Adrenal gland (tissue), 19 donors: ENCODE measurements at places on chromosomes 2 and 18.

GRCh38 chr18:13629841-13630715 is 96.3 kb downstream of the FAM210A start:
- peak; percentile 78 for DNase-seq

DNA sequence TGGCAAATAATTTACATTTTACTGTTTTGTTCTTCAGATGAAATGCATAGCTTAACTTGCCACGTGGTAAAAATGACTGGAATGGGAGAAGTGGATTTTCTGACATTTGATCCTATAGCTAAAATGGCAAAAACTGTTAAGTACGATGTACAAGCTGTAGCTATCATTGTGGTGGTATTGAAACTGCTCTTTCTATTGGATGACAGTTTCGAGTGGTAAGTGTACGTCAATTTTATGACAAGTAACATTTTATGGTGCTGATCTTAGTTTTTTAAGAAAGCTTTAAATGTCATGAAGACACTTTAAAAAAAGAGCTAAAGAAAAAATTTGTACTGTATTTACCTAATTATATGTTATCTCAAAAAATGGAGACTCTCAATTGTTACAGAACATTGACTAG is 40.8 kb upstream of the GRHL1 start:
- DNase-seq: no peak

DNA sequence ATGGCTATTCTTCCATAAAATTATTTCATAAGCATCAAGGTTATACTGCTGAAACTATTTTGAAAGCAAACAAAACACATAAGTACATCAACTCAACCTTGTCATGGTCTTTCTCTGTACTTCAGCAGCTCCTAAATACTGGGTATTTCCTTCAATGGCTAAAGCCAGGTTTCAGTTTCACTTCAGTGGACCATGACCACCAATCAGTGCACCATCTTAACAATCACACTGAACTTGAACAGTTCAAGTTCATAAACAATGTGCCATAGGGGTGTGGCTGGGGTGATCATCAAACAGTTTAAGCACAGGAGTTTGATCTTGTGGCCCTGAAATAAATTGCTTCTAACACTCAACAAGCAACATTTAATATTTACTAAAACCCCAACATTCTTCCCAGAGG is 124.1 kb upstream of the FIGN start:
- no peak for DNase-seq

DNA sequence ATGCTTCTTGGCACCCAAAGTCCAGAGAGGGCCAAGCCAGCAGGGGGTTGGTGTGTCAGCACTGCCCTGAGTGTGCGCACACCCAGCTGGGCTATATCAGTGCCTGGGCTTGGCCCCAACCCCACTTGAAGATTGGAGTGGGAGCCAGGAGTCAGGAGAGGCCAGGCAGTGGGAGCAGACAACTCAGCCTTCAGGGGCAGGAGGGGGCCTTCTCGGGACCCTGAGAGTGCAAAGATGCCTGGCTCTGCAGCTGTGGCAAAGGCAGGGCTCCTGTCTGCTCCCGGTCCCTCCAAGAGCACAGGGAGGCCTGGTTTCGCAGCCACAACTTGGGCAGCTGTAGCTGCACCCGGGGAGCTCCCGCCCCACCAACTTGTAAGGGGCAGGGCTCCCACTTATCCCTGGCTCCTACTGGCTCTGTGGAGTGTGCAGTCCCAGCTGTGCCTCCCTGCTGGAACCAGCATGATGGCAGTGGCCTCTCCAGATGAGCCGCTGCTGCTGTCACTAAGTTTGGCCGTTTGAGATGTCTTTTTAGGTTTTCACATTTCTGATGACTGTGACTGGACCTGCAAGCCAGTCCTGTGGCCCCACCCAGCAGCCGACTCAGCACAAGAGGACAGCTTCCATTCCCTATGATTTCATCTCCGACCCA is 148.8 kb upstream of the HS6ST1 start:
- DNase-seq: peak; percentile 16

DNA sequence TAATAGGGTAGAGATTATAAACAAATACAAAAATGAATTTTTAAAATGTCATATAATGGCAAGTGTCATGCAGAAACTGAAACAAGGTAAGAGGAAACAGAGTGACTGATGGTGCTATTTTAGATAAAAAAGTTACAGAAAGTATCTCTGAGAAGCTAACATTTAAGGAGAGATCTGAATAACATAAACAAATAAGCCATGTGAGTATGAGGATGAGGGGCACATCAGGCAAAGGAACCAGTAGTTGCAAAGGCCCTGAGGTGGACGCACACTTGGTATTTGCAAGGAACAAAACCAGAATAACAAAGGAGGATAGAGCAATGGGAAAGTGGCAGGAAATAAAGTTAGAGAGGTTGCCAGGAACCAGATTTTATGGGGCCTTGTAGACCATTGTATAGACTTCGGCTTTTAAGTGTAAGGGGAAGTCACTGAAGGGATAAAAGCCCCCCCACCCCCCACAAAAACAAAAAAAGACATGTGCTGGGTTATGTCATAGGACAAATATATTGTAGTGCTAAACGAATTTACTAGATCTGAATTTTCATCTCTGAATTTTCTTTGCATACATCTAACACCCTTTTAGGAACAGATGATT is 159.2 kb downstream of the DTNB start:
- no peak for DNase-seq

GRCh38 chr18:78402966-78403365 is 576.7 kb upstream of the SALL3 start:
- no peak for DNase-seq

DNA sequence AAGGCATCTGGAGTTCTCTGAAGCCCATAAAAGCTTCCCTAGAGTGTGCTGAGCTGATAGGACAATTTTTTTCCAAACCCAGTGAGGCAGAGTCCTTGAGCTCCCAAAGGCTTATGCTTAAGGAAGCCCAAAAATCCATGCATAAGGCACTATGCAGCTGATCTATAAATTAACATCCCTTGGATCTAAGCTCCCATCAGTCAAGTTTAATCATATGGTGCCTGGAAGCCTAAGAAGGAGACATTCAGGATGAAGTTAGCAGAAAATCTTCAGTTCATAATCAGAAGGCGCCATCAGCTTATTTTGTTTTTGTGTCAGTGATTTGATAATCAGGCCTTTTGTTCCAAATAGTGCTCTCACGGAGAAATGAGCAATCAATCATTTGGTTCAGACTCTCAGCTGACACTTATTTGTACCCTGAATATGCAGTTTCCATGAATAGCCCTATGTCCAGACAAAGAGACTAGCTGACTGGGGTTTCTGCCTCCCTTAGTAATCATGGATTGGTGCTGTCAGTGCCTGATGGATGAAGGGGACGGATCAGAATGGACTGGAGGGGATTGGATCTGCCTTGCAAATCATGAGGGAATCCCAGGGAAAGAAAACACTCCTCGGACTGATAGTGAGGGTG is 464.8 kb upstream of the RGPD4 start:
- no peak for DNase-seq

DNA sequence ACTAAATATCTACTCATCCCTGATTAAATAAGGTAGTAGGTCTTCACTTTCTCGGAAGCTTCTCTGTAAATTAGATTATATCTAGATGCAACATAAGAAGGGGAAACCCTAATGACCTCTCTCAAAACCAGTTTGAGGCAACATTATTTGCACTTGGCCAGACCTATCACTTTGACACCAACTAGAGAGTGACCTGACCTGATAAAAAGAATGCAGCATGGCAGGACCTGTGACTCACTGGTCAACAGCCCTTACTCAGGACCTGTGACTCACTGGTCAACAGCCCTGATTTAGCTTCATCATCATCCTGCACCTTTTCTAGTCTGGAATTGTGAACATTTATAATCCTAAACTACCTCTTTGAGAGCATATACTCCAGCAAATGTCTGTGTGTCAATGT is 1957.7 kb upstream of the CELF4 start:
- no peak for DNase-seq

GRCh38 chr2:167579826-167580225 is 667.6 kb downstream of the STK39 start:
- DNase-seq: no peak

- no peak for DNase-seq
These were observed 3.6 kb downstream of the PAPOLG start for GRCh38 chr2:60759654-60760053.

DNA sequence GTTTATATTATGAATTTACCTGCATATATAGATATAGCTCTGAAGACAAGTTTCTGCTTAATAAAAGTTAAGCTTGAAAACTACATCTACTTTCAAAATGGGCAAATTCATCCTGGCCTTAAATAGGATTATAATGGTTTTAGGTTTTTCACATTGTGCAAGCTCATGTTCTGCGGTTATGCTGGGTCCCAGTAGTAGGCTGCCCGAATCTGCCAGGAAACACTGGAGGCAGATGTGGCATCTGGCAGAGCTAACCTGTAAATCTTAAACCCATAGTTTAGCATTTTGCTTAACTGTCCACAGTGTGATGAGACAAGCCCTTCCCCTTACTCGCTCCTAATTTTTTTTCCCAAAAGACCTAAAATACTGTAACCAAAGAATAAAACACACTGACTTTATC is 234.2 kb downstream of the TCF4 start:
- DNase-seq: no peak
